ENCODE measurements at places on chromosomes 16 and 17.

GRCh38 chr17:80008383-80008840, 27.3 kb downstream of the TBC1D16 start:
- DNase-seq = peak; percentile 58

DNA sequence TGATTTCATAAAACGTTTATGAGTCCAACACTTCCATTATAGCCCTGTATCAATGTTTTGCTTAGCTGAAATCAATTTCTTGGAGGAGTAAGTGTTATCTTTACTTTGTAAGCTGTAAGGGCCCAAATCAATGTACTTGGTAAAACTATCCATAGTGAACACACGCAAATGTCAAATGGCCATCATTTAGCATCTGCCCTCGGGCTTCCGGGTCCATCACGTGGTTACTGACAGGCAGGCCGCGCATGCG, 687 bp upstream of the NARF start:
- DNase-seq = no peak

DNA sequence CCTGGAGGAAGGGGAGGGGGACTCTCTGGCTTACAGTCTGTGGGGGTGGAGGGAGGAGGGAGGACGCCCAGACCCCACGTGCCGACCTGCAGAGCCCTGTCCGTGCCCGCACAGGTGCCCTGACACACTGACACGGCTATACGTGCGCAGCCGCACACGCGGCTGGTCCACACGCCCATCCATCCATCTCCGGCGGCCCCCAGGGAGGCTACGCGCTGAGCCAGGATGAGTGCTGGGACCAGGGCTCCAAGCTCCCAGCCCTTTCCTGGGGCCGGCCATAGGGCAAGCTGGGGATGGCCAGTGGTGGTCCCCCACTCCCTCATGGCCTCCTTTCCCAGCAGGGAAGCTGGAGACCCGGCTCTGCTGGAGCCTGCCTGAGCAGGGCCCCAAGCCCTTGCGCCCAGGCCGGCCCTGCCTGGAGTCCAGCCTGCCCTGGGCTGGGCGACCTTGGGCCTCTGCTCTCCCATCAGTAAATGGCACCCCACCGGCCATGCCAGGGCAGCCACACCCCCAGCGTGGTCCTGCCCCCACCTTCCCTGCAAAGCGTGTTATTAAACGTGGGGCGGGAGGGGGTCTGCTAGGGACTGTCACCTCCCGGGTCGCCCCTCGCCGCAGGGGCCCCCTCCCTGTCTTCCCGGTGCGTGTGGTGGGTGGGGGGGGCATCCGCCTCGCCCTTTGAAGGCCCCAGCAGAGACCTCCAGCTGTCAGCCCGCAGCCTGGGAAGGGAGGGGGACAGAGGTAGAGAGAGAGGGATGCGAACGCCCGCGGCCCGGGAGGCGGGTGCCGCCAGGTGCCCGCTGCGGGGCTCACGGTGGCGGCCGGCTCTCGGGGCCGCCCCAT, 863 bp downstream of the CASKIN1 start:
- DNase-seq = no peak

DNA sequence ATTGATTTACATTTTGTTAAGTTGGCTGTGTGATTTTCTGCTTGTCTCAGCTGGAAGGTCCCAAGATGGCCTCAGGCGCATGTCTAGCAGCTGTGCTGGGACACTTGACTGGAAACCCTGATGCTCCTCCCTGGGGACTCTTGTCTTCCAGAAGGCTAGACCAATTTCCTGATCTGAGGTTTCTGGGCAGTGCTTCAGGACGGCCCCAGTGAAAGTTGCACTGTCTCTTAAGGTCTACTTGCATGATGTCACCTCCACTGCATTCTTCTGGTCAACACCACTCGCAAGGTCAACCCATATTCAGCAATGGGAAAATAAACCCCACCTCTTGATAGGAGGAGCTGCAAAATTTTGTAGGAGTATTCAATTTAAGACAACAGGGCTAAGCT, 116.0 kb downstream of the SALL1 start:
- DNase-seq = no peak

GRCh38 chr16:13940397-13940933, 20.5 kb downstream of the ERCC4 start:
- no peak for DNase-seq

- no peak for DNase-seq
Observed at GRCh38 chr17:77354670-77355455, 214.1 kb downstream of the SEC14L1 start.

DNA sequence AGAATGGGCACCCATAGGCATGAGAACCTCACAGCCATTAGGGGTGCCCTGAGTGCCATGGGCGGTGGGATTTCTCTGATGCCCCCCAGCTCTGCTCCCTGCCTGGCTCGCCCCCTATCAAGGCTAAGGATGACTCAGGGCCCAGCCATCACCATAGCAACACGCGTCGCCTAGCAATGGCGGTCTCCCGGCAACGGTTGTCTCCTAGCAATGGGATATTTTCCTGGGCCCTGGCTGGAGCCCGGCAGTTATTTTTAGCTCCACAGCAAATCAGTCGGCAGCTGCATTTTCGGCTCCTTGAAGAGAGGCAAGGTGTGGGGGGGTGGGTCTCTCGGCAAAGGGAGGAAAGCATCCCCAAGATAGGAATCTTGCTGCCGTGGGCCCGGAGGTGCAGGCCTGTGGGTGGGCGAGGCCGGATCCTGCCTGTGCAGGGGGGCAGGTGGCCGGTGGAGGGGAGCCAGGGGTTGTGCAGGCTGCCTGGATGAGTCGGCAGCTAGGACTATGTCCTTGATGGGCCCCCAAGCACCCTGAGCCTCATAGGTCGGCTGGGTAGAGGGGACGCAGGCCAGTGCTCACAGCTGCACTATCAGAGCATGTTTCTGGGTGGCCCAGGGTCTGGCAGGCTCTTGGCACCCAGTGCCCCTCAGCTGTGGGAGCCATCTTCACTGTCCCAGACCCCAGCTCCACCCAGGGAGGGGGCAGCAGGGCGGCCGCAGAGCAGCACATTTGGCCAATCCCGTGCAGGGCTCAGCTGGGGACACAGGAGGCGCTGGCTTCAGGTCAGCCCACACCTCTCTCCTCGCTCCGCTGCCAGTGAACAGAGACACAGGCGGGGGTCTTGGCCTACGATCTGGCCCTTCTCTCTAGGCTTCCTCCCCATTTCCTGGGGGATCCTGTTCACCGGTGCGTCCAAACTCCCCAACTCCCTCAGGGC, 4.2 kb upstream of the FBXL16 start:
- no peak for DNase-seq

- DNase-seq = peak; percentile 56
Observed at GRCh38 chr17:78421534-78422266, 43.3 kb downstream of the PGS1 start.

DNA sequence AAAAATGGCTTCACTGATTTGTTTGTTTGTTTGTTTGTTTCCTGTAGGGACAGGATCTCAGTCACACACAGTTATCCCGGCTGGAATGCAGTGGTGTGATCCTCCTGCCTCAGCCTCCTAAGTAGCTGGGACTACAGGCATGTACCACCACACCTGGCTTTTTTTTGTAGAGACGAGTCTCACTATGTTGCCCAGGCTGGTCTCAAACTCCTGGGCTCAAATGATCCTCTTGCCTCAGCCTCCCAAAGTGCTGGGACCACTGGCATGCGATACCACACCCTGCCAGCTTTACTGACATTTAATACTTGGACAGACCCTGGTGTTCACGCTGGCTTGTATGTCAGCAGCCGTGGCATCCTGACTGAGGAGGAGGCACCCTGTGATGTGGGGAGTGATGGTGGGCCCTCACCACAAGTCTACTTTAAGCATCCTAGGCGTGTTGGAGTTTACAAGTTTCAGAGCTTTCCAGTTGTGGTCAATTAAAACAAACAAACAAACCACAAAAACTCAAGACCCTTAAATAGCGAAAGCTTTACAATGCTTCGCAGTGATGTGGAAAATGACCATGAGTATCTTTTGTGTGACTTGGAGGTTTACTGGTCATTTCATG, 5.1 kb downstream of the ABCA3 start:
- no peak for DNase-seq

DNA sequence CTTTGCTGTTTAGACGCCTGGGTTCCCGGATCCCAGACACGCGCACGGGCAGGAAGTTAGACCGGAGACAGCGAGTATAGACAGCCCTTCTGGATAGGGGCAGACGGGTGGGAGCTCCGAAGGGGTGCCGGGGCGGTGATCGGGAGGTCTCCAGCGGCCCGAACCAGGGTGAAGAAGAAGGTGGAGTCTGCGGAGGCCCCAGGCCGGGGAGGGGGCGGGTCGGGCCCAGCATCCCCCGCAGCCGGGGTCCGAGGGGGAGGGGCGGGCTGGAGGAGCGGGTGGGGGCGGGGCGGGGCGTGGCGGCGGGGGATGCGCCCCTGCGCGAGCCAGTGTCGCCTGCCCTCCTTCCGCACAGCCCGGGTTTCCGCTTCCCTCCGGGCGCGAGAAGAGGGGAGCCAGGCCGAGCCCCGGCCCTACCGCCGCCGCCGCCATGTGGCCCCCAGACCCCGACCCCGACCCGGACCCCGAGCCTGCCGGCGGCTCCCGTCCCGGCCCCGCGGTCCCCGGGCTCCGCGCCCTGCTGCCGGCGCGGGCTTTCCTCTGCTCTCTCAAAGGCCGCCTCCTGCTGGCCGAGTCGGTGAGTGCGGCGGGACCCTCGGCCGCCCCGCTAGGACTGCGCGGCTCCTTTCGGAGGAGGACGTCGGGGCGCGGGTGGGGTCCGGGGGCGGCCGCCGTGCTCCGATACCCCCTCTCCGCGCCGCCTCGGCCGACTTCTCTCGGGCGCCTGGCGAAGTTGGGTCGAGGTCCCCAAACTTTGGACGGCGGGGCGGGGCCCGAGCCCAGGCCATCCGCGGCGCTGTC, at the start of gene CMTM3:
CMTM3 (plus strand) TSS at position 329 of the 801 bp plus-strand sequence; CDS start at position 431, 102 bp downstream.
- peak; percentile 62 for DNase-seq

DNA sequence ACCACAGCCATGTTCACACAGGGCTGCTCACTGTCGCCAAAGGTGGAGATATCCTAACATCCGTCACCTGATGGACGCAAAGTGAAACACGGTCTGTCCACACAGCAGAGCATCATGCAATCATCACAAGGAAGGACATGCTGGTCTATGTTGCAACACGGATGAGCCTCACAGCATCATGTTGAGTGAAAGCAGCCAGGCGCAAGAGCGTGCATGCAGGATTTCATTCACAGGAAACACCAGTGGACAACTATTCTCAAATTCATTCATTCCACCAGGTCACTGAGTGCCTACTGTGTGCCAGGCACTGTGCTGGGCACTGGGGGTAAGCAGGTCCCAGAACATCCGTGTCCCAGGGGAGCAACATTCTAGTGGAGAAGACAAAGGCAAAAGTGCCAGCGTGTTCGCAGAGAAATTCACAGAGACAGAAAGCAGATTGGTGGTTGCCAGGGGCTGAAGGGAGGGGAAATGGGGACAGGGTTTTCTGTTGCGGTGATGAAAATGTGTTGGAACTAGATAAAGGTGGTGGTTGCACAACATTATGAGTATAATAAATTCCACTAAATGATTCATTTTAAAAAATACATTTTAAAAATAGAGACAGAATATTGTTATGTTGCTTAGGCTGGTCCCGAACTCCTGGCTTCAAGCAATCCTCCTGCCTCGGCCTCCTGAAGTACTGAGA, 22.7 kb upstream of the KCNJ12 start:
- DNase-seq = no peak

DNA sequence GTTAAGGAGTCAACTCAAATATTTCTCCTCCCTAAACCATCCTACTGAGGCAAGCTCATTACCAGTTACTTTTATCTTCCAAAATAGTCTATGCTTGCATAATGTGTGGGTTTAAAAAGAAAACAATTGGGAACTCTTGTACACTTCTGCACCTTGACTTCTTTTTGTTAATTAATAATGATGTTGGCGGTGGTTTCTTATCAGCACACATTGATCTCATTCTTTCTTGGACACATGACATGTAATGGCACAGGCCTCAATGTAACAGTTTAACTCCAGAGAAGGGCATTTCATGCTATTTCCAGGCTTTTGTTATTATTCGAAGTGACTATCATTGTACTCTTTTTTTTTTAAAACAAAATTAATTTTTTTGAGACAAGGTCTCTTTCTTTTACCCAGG, 7.8 kb downstream of the PLCG2 start:
- no peak for DNase-seq

DNA sequence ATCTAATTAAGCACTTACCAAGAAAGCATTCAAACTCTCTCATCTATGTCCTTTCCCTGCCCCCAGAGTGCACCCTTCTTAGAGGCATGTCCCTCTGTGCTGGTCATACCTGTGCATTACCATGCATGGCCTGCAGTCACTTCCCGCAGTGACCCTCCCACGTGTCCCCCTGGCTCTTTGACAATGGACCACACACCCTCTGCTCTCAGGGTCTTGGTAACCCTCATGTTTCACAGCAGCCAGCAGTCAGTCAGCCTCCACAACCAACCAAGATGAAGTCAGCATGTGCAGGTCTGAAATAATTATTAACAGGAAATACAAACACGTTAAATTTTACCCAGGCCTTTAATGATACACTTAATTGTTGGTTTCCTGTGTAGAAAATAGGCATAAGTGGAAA, 10.1 kb downstream of the KRT33A start:
- DNase-seq = no peak

- DNase-seq = no peak
Observed at GRCh38 chr16:78957317-78958100, 643.0 kb downstream of the MAF start.

- DNase-seq = no peak
Observed at GRCh38 chr17:39231591-39232551, 6.1 kb upstream of the STAC2 start.

GRCh38 chr17:9470171-9470570, 105.4 kb downstream of the STX8 start:
- no peak for DNase-seq

GRCh38 chr16:25501530-25502255, 190.1 kb upstream of the HS3ST4 start:
- no peak for DNase-seq

DNA sequence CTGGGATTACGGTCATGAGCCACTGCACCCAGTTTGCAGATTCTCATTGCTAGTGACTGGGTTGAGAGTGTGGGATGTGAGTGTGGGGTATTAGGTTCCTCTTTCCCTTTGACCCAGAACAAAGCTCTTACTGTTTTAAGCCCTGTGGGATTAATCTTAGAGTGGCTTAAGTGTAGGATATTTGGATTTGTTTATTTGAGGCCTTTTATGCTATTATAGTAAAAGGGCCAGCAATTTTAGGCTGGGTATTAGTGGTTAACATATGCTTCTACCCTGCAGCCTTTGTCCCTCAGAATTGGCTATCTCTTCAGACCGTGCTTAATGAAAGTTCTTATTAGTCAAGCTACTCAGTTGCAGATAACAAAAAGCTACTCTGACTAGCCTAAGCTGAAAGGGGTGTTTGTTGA, 3.2 kb downstream of the SGF29 start:
- DNase-seq = no peak

DNA sequence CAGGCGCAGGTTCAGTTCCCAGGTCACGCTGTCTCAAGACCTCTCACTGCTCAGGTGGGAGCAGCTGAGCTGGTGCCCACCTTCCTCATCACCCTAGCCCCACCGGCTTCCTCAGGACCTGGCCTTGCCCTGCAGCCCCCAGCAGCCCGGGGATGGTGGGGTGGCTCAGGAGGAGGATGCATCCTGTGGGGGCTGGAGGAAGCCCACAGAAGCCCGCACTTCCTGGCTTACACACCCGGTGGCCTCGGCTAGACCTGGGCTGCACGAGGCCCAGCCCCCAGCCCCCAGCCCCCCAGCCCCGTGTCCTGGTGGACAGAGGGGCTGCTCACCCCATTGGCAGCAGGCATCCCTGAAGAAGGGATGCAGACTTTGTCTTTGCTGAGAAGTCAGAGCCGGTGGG, 43.4 kb downstream of the BAHCC1 start:
- no peak for DNase-seq
